ENCODE measurements at places on chromosomes 1 and 21.
A peak's percentile ranks its signal among the peaks of the same experiment; 100 is the strongest.

GRCh38 chr1:68151690-68152089, 80.6 kb downstream of the WLS start:
- no peak for DNase-seq

GRCh38 chr1:212980123-212980785, 29.9 kb downstream of the VASH2 start:
- no peak for DNase-seq

GRCh38 chr1:44934791-44935190, 51.6 kb downstream of the EIF2B3 start:
- DNase-seq = no peak

- peak; percentile 16 for DNase-seq
Observed at GRCh38 chr1:41041614-41042270, 20.2 kb upstream of the SLFNL1 start.

GRCh38 chr1:201261771-201262547, 21.3 kb upstream of the PKP1 start:
- no peak for DNase-seq

- no peak for DNase-seq
Observed at GRCh38 chr1:236659792-236660587, 26.3 kb upstream of the ACTN2 start.

DNA sequence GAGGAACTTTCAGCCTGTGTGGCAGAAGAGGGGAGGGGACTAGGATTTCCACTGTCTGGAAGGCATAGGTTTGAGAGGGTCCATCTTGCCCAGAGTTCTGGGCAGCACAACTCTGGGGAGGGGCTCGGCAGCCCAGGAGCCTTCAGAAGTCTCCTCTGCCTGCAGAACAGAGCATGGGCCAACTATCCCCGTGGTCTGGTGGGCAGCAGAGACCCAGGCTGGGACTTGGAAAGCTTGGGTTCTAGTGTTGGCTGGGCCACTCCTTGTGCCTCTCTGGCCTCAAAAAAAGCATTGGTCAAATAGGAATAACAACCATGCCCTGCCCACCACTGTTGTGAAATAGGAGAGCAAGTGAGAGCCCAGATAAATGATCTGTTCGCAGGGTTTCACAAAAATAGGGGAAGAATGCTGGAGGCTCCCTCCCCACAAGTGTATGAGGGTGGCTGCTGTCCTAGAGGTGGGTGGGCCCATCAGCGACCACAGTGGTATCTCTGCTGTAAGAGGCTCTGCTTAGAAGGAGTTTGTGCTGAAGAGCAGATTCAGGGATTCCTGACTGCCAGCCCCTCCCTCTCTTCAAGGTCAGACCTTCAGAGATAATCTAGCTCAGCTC, 8.9 kb downstream of the EPHA10 start:
- DNase-seq = no peak

DNA sequence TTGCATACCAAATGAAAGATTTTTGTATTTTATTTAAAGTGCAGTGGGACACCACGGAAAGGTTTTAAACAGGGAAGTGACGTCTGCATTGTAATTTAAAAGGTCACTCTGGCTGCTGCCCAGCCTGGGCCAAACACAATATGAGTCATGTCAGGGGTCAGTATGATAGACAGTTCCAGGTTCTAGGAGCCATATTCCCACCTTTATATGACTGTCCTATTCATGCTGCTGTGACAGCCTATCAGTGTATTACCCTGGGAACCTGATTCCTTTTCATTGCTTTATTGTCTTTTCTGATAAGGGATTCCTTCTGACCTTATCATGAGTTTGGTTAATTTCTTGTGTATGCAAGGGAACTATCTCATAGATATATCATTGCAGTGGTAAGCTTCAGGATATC, 5.3 kb downstream of the VANGL1 start:
- DNase-seq = no peak

DNA sequence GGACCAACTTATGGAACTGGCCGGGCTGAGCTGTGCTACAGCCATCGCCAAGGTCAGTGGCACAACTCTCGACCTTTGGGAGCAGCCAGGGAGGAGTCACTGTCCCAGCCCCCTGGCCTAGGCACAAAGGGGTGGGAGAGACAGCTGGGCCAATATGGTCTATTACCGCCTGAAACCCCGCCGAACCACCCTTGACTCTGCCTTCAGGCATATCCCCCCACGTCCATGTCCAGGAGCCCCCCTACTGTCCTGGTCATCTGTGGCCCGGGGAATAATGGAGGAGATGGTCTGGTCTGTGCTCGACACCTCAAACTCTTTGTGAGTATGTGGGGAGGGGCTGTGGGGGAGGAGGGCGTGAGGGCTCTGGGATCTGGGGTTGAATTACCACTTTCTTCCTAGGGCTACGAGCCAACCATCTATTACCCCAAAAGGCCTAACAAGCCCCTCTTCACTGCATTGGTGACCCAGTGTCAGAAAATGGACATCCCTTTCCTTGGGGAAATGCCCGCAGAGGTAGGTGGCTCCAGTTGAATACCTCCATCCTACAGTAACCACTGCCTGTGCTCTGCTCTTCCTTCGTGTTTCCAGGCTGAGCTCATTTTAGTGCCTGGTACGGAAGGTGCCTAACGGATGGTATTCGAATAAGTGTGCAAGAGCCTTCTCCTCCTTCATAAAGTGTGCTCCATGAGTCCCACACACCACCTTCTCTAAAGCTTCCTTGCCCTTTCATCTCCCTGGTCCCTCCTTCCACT, 758 bp downstream of the NAXE start:
- DNase-seq = no peak

DNA sequence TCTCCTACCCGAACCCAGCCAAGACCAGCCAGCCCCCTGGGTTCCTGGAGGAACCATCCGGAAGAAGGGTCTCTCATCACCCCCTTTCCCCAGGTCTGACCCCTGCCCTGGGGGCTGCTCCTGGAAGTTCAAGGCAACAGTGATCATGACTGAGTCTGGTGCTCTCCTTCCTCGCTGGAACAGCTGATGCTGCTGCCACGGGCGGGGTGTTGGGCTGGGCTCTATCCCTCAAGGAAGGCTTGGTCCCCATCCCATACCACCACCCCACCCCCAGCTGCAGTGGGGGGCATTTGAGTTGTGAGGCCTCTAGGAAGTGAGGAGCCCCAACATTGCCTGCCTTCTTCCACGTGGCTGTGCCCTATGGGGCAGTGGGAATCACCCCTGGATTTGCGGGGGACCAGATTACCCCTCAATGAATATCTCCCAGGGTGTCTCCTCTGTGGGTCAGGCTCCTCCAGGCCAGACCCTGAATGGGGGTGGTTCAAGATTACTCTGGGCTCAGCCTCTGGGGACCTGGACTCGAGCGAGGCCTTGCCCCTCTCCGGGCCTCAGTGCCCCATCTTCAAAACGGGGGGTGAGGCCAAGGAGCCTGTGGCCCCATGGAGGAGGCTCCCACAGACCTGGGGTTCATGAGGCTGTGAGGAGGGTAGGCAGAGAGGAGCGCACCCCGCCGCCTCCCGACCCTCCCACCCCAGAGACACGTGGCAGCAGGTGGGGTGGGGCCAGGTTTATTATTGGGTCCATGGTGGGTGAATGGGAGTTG, 2.8 kb downstream of the MASP2 start:
- DNase-seq = no peak

DNA sequence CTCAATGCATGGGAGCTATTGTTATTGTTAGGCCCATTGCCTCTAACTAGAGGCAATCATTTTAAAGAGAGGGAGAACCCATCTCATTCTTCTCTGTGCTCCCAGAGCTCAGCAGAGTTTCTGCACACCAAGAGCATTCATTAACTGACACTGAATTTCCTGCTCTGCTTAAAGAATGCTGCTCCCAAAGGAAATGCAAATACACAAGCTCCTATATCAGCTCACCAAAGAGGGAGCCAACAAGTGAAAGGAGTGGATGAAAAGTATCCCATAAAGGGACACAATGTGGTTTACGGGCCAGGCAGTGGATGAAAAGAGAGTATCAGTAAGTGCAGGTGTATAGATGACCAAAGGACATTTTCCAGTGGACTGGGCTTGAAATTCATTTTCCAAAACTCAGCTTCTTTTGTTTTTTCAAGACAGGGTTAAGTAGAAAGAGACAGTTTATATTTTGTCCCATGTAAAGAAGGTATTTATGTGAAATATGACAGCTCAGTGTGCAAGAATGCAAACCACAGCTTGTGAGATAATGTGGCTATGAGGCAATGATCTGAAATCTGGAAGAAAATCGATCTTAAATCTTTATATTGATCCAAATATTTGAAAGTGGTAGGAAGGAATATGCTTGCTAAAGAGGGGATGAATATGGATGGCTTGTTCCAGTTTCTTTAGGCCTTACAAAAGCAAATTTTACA, 207.7 kb upstream of the CAMK1G start:
- DNase-seq = no peak

- DNase-seq = no peak
Observed at GRCh38 chr1:41468122-41468762, 16.2 kb downstream of the EDN2 start.

DNA sequence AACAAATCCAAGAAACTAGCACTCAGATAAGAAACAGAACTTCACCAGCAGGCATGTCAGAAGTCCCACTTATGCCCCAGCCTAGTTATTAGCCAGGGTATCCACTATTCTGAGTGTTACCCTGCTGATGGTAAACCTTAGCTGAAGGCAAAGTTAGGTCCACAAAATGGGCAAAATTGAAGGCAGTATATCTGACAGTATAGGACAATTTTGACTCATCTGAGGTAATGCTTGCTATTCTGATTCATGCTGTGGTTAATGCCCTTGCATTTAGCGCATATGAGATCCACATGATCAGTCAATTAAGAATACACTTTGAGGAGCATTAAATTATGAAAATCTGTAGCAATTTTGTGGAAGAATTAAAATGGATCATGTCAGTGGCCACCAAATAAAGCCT, 15.1 kb downstream of the IFI44 start:
- DNase-seq = no peak

GRCh38 chr1:166470441-166470840, 303.6 kb upstream of the FAM78B start:
- peak; percentile 2 for DNase-seq

DNA sequence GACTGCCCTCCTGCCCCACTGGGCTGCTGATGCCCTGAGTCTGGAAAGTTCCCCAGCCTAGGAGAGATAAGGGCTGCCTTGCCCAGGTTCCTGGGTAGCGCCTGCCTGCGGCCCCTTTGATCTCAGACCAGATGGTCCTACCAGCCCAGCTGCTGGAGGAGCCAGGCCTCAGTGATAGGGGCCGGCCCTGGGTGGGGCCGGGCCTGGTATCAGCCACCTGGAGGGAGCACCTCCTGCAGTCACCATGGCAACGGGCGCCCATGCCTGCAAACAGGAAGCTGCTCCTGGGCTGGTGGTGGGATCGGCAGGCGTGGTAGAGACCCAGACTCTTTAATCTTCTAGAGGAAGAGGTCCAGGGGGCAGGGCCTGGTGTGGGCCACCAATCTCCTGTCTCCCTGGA, 119.7 kb upstream of the WNT4 start:
- DNase-seq = no peak

DNA sequence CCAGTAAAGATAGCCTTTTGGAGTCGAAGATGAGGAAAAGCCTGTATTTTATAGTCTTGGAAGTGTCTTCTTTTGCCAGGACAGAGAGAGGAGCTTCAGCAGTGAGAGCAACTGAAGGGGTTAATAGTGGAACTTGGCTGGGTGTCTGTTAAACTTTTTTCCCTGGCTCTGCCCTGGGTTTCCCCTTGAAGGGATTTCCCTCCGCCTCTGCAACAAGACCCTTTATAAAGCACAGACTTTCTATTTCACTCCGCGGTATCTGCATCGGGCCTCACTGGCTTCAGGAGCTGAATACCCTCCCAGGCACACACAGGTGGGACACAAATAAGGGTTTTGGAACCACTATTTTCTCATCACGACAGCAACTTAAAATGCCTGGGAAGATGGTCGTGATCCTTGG, at the start of gene VCAM1:
VCAM1 (plus strand) TSS at position 253 of the 400 bp plus-strand sequence; CDS start at position 372, 119 bp downstream.
- DNase-seq = no peak

DNA sequence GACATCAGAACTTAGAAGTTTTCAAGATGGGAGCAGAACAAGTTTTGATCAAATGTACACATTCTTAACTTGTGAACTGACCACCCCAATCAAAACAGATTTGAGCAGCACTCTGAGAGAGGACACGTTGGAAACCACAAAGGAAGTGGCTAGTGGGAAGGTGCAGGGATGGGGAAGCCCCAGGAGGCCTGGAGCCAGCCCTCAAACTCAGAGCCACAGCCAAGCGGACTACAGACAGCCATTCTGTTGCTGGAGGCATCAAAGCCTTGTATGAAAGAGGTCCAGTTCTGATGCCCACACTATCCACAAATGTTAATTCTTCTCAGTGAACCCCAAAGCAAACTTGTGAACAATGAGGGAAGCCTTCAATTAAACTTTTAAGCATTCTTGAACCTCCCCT, 143.6 kb upstream of the RAB4A start:
- DNase-seq = no peak

- DNase-seq = no peak
Observed at GRCh38 chr1:8019229-8019620, 6.9 kb downstream of the ERRFI1 start.

GRCh38 chr1:200415789-200416593, 6.2 kb upstream of the ZNF281 start:
- peak; percentile 94 for DNase-seq

DNA sequence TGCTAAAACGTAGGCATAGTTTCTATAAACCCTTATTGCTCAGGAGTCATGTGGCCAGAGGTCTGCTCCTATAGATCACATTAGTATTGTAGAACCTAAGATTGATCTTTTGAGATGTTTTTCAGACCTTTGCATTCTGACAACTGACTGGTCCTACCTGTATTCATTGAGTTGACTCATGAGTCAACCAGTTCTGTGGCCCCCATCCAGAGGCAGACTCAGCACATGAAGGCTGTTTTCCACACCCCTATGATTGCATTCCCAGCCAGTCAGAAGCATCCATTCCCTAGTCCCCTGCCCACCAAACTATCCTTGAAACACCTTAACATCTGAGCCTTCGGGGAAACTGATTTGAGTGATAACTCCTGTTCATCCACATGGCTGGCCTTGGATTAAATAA, 451.7 kb downstream of the SIPA1L2 start:
- no peak for DNase-seq

- DNase-seq = no peak
Observed at GRCh38 chr1:47577303-47578025, 139.6 kb downstream of the FOXD2 start.

DNA sequence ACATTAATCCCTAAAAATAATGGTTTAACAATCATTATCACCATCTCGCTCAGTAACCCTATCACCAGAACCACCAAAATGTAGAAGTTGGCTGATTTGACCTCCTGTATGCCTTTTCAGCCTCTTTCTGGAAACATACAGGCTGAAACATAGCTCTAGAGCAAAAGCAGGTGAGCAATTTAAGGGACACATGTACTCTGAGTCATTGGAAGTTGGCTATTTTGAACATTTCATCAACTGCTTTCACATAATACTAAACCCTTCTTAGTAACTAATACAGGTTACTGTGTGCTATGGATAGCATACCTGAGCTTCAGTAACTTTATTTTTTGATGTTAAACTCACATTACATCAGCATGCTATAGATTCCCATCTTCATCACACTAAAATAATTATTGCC, 19.8 kb upstream of the DDAH1 start:
- DNase-seq = no peak

GRCh38 chr1:247294282-247294681, 37.4 kb downstream of the ZNF496 start:
- DNase-seq = peak; percentile 27

GRCh38 chr1:185396126-185396525, 79.1 kb upstream of the IVNS1ABP start:
- DNase-seq = no peak

Measured in stromal cell of bone marrow (primary cell).